ENCODE measurements at places on chromosomes 12 and 14. TPM values are rescaled to one million over a fixed set of nuclear protein-coding genes. Genes with fewer than 3 reads are reported as not detected.

The TMEM132C gene
- 15.6 TPM for total RNA-seq

The ERP29 gene
- 29.5 TPM for total RNA-seq

The DBX2 gene
- 0.12 TPM for total RNA-seq

The TSPAN9 gene
- total RNA-seq, result 28.5 TPM

The SSPN gene
- total RNA-seq, result 18.2 TPM

The SLC5A8 gene
- not detected for total RNA-seq

The KLRK1 gene
- 4.1 TPM for total RNA-seq

The LIN7A gene
- total RNA-seq, result 4.8 TPM

The PTCSC3 gene
- total RNA-seq, result not detected

The COCH gene
- total RNA-seq, result 3.2 TPM

The DCN gene
- total RNA-seq, result 2,199 TPM

The BCL2L14 gene
- total RNA-seq, result not detected

DNA sequence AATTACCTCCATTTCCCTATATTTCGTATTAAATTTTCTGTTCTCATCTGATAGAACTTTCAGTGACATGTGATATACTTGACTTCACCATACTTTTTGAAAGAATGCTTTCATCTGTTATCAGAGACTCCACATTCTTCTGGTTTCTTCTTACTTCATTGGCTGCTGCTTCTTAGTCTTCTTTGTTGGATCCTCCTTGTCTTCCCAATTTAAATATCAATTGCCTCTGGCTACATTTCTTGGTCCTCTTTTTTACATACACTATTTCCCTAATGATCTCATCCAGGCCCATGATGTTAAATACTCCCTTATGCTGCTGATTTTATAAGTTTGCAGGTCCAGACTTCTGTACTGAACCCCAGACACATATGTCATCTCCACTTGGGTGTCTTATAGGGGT is 22.0 kb downstream of the OR5AU1 start:
- DNase-seq, result no peak

- DNase-seq, result no peak
These were observed 10.2 kb upstream of the EDDM3B start for GRCh38 chr14:20757965-20758364.

DNA sequence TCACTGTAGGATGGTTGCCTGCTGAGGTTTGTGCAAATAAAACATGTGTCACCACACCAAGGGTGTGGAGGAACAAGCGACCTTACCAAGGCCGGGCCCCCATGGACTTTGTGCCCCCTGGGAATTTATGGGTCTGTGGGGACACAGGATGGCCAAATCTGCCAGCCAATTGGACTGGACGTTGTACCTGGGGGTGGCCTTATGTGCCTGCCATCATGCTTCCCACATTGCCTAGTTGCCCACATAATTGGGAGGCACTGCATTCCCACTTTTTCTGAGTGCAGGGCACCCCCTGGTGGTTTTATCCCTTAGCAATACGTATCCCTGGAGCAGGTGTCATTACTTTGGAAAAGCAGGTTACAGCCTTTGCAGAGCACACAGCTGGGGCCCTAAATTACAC is 92.6 kb upstream of the TMPO start:
- no peak for DNase-seq

GRCh38 chr12:29116414-29116813 is 32.7 kb upstream of the FAR2 start:
- DNase-seq, result no peak

DNA sequence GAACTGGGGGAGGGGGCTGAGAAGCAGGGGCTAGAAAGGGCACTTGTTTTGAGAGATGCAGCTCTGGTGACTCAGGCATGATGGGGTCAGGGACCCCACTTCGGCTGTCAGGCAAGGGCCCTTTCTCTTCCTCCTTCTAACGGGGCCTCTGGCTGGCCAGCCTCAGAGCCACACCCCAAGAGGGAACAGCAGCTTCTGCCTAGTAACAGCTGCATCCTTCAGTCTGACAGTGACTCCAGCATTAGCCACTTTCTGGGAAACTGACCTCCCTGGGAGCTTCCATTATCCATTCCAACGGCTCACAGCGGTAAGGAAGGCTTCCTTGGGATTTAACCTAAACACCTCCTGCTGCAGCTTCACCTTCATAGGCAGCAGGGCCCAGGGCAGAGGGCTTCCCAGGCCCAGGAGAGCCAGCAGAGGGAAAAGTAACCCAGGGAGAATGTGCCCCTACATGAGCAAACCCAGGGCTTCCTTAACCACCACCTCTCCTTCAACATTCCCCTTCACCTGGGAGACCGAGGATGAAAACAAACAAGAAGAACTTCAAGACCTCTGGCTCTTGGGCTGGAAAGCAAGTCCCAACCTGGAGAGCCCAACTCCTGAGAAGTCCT is 2.7 kb downstream of the NCKAP5L start:
- DNase-seq, result no peak

- no peak for DNase-seq
These were observed 13.2 kb upstream of the SERPINA10 start for GRCh38 chr14:94306047-94306978.

DNA sequence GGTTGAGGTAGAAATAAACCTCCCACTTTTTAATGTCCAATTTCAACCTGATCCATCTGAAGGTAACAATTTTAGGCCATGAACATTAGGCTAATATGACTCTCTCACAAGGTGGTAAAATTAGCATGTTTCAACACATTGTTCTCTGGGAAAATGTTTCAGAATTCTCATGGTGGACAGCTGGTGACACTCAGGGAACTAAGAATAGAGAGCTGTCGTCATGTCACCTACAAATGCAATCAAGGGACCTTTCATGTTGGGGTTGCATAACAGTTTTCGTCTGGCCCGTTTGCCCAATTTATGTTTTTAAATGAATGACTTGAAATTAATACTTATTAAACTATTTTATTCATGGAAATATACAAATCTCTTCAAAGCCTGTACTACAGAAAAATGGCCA is 180.7 kb upstream of the PRICKLE1 start:
- no peak for DNase-seq

DNA sequence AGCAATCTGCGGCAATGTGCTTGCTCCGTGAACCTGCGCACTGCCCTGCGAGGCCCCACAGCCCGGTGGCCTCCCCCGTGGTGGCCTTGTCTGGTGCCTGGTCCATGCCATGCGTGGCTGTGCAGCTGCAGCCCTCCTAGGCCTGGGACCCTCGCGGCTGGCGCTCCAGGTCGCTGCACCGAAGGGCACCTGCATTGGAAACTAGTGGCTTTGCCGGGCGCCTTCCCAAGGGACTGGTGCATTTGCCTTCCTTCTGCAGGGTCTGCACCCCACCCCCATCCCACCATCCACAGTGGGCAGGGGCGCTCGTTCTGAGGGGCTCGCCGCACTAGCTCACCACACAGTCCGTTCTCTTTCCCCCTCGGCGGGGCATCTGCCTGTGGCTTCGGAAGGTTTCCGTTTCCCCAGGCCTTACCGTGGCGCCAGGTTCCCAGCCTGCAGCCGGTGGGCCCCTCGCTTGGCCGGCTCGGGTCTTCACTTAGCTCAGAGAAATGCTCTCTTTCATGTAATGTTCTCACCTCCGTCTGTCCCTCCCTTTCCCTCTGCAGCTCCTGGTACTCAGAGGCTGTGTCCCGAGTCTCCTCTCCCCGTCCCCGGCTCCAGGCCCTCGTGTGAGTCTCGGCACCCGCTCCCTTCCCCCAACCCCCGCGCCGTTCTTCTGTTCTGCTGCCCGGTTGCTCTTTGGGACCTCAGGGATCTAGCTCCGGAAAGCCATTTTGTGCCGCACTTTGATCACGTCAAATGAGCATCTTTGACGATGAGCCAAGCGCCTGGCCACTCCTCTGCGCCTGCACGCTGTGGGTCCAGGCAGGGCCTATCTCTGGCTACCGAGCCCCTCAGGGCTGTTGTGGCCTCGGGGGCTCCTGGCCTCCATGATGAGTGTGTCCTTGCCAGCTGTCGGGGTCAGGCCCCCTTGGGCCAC is 31.9 kb downstream of the JAG2 start:
- no peak for DNase-seq

GRCh38 chr14:79165471-79166090 is 995.4 kb downstream of the NRXN3 start:
- DNase-seq, result no peak

DNA sequence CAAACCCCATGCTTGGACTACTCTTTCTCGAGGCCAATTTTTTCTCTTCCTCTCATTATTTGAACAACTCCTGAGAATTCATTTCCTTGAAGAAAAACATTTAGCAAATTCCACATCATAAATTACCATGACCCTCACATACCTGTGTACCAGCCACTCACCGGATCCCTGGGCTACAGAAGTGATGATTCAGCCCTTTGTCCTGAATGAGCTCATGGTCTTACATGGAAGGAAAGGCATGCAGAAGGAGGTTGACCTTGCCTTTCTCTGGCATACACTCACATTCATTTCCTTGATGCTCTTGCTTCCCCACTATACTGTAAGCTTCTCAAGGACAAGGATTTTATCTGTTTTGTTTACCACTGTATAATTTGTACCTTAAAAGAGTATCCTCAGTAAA is 191.5 kb downstream of the SLC5A8 start:
- DNase-seq, result no peak

- DNase-seq, result no peak
These were observed 155.3 kb downstream of the TPH2 start for GRCh38 chr12:72093930-72094329.

DNA sequence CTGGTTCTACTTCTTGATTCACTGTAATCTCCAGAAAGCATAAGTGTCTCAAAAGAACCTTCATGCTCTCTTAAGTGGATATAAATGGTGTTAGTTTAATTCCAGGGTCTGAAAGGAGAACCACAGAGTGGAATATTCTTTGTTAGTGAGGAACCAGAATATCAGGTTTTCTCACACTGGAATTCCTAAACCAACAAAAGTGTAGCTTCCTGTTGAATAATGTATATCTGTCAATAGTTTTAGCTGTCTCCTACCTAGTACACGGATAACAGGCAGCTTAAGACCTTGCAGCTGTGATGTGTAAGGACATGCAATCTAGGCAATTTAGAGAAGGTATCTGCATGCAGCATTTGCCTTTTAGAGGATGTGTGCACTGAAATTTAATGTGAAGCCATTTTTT is 24.0 kb downstream of the LRIG3 start:
- no peak for DNase-seq

- DNase-seq, result no peak
These were observed 56.2 kb upstream of the NID2 start for GRCh38 chr14:52124791-52125684.

- no peak for DNase-seq
These were observed 135.7 kb downstream of the DICER1 start for GRCh38 chr14:95021588-95021987.

DNA sequence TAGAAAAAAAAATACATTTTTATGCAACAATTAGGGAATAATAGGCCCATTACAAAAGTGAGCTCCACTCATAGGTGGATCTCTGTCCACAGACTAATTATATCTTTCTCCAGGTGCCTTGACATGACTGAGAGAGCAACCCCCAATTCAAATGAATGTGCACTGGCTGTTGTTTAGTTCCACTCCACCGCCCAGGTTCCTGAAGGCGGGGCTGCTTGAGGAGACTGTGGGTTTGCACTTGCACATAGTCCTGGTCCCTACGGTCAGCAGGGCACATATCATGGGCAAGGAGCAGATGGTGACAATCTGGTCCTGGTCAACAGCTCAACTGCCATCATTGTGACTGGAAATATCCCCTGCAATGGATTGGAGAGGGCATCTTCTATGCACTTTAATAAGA is 195.6 kb upstream of the PWP1 start:
- no peak for DNase-seq

- no peak for DNase-seq
These were observed 19.1 kb upstream of the PGF start for GRCh38 chr14:74974364-74975058.

- DNase-seq, result peak; percentile 77
These were observed 24.1 kb upstream of the BCDIN3D start for GRCh38 chr12:49866859-49867569.

- no peak for DNase-seq
These were observed 7.0 kb downstream of the PPP1R12A start for GRCh38 chr12:79927772-79928474.

- DNase-seq, result no peak
These were observed 204.1 kb downstream of the TRHDE start for GRCh38 chr12:72476301-72476700.

- no peak for DNase-seq
These were observed 716.1 kb downstream of the SLC16A7 start for GRCh38 chr12:60311940-60312339.

GRCh38 chr12:127271776-127272175 is 995.2 kb upstream of the TMEM132C start:
- DNase-seq, result no peak

DNA sequence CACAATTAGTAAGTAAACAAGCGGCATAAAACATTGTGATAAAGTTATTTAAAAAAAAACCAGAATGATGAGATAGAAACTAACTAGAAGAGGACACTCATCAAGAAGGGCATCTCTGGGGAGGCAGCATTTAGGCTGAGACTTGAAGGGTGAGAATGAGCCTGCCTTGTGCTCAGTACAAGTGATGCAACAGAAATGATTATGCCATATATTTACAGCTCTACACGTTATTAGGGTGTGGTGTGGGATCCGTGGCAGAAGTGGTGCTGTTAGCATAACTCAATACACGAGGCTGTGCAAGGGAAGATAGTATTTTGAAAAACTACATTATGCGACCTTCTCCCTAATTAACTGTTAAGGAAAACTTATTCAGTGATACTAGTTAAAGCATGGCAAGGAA is 178.5 kb upstream of the ATF7IP start:
- no peak for DNase-seq

DNA sequence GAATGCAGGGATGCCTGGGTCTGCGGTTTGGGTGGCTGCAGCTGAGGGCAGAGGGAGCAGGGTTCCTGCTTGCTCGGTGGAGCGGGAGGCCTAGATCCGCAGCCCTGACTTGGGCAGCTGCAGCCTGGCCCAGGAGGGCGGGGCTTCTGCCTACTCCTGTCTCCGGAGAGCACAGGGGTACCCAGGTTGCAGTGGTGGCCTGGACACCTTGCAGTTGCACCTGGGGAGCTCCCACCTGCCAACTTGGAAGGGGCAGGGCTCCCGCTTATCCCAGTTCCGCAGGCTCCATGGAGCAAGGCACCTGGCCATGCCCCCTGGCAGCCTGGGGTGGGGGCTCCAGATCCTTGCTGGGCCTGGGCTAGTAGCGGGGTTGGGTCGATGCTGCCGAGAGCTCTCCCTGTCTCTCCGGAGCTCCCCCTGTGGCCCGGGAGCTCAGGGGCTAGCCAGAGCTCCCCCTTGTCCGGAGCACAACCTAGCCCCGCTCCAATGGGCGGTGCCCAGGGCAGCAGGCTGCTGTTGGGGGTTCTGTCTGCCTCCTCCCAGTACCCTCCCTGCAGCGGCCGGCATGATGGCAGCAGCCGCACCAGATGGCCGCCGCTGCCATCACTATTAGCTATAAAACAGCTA is 136.4 kb downstream of the PTPRR start:
- DNase-seq, result no peak
